B cell (primary cell): ENCODE measurements at places on chromosomes 4 and X.

- no peak for DNase-seq
Observed at GRCh38 chr4:40763228-40763716, 13.5 kb downstream of the NSUN7 start.

GRCh38 chrX:55161581-55161980 lies 58.6 kb upstream of the PAGE5 start:
- no peak for DNase-seq

- peak; percentile 27 for DNase-seq
Observed at GRCh38 chrX:20418379-20419150, 151.9 kb upstream of the RPS6KA3 start.

- no peak for DNase-seq
Observed at GRCh38 chr4:126409746-126410145, 1095.0 kb downstream of the FAT4 start.

DNA sequence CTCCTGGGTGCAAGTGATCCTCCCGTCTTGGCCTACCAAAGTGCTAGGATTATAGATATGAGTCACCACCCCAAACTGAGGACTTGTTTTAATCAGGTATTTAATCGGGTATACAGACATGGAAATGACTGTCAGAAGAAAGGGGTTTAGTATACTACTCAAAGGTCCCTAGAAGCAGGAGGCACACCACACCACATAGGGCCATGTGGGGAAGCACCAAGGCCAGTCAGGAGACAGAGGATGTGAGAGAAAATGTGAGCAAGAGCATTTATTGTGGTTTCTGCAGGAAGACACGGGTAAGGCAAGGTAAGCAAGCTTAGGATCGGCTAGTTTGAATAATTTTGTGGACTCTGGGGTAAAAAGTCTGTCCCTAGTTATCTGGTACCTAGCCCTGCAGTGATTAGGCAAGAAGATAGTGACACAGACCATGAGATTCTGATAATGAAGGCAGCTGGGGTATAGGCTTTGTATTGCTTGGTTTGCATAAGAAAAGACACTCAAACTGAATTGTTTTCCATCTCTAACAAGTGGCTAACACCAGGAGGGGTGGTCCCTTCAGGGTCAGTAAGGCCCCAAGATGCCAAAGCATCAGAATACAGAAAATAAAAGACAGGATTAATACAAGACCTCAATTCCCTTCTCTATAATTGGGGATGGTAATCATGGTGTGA lies 408.8 kb upstream of the F9 start:
- DNase-seq, result no peak

- DNase-seq, result no peak
Observed at GRCh38 chr4:159173886-159174285, 71.0 kb downstream of the RAPGEF2 start.

- no peak for DNase-seq
Observed at GRCh38 chrX:18992829-18993228, 8.9 kb upstream of the PHKA2 start.

DNA sequence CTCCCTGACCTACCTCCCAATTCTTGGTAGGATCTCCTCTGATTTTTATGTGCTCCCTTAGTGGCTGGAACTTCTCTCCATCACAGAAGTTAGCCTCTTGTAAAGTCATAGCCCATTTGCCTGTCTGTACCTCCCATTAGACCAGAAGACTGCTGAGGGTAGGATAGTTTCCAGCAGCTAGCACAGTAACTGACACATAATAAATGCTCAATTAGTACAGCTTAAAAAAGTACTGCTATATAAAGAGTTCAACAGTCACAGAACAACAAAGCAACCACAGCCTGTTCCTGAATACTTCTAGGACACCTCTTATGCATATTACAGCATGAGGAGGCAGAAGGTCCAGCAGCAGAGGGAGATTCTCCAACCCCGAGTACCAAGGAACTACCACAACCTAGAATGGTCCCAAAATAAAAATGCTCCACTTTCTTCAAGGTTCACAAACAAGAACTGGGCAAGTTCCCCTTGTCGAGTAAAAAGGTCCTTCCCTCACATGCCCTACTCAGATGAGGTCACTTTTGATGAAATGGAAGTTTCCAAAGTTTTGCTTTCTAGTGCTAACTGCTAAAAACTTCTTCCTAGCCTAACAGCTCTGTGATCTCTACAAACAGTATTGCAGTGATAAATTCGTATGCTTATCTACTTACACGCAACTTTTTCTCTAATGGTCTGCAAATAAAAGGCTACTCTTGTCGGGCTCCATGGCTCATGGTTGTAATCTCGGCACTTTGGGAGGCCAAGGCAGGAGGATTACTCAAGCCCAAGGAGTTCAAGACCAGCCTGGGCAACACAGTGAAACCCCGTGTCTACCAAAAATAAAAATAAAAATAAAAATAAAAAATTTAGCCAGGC lies 12.8 kb downstream of the MECP2 start:
- DNase-seq, result no peak

DNA sequence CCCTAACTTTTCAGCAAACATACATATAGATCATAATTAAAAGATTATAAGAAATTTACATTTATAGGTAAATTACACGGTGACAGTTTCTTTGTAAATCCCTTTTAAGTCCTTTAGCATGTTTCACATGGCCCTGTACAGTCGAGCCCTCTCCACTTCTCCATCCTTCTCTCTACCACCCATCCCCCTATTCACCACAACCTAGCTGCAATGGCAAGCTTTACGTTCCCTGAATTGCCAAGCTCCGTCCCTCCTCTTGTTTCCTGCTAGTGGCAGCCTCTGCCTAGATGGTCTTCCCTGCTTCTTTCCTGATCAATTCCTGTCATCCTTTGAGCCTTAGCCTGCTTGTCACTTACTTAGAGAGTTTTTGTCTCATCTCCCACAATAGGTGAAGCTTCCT lies 116.2 kb downstream of the TMA16 start:
- DNase-seq, result peak; percentile 40

DNA sequence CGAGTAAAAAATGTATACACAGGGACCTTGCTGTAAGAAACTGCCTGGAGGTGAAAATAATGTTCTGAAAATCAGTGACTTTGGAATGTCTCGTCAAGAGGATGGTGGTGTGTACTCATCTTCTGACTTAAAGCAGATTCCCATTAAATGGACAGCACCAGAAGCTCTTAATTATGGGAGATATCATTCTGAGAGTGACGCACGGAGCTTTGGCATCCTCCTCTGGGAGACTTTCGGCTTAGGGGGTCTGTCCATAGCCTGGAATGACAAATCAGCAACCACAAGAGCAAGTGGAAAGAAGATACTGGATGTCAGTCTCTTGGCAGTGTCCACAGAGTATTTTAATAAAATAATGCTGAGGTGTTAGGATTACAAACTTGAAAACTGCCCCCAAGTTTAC lies 129.4 kb downstream of the THOC2 start:
- no peak for DNase-seq

GRCh38 chr4:25308306-25308705 lies 4.3 kb upstream of the ZCCHC4 start:
- DNase-seq, result no peak

GRCh38 chrX:44906041-44906440 lies 33.1 kb downstream of the KDM6A start:
- DNase-seq, result no peak

GRCh38 chr4:98566361-98567008 lies 91.9 kb downstream of the TSPAN5 start:
- DNase-seq, result no peak

DNA sequence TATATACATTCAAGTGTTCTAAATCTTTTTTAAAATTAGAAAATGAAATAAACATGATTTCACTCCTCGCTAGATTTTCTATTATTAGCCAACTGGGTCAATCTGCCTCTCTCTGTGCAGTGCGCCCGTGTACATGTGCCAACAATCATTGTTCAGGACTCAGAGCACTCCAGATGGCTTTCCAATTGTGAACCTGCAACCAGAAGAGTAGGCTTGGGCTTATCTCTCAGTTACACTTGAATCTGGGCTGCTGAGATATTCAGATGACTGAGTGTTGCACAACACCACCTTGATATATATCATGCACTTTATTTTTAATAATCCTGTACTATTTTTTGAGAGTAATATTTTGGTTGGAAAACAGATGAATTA lies 184.0 kb upstream of the FSTL5 start:
- DNase-seq, result no peak

DNA sequence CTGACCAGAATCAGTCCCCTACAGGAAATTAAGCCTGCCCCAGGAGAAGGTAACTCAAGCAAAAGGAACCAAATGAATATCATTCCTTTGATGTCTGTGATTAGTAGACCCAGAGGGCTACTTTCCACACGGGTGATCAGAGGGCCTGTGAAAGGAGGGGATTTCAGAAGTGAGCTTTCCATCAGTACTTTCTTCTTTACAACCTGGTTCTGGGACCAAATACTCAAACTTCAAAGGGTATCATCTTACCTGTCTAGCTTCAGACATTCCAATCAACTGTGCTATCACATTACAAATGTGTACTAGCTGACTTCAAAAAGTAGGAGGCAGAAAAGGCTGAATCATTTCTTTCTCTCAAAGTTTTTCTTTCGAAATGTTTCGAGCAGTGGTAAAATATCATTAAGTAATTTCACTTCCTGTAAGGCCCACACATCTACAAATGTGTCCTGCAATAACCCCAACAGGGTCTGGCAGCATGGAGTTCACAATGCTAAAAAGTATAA lies 23.9 kb downstream of the ACSL4 start:
- peak; percentile 47 for DNase-seq

GRCh38 chr4:163404580-163404979 lies 60.9 kb downstream of the NPY5R start:
- no peak for DNase-seq

GRCh38 chr4:105361053-105361452 lies 112.8 kb downstream of the PPA2 start:
- DNase-seq, result no peak

GRCh38 chrX:135536877-135537276 lies 16.4 kb downstream of the INTS6L start:
- no peak for DNase-seq

GRCh38 chr4:174241162-174241561 lies 42.3 kb downstream of the FBXO8 start:
- no peak for DNase-seq

- no peak for DNase-seq
Observed at GRCh38 chr4:26150948-26151347, 169.9 kb upstream of the RBPJ start.

DNA sequence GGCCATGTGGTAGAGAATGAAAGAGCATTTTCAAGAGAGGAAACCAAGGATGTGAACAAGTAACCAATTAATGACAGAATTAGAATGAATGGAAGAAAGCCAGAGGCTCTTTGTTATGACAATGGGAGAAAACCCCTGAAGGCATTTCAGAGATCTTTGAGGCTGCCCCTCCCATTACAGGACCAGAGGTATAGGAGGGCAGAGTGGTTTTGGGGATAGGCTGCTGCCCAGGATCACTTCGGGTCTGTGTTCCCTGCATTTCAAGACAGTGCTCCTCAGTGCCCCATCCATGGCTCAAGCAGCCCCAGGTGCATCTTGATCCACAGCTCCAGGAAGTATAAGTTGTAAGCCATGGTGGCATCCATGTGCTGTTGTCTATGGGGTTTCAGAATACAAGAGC lies 124.0 kb upstream of the HPF1 start:
- no peak for DNase-seq

DNA sequence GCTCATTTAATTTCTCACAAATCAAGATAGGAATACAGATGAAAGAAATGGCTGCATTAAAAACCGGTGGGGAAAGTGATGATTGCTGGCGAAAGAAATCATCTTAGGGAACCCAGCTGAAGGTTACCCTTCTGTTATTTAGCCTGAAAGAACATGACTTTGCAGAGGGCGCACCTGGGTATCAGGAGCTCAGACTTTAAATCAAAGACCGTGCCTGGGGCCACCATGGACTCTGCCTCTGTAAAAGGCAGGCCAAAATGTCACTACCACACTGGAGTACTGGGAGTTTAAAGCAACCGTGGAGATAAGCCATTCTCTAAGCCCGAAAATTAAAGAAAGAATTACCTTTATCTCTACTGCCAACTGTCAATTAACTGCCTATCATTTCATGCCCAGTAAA lies 24.3 kb downstream of the GPC3 start:
- no peak for DNase-seq

DNA sequence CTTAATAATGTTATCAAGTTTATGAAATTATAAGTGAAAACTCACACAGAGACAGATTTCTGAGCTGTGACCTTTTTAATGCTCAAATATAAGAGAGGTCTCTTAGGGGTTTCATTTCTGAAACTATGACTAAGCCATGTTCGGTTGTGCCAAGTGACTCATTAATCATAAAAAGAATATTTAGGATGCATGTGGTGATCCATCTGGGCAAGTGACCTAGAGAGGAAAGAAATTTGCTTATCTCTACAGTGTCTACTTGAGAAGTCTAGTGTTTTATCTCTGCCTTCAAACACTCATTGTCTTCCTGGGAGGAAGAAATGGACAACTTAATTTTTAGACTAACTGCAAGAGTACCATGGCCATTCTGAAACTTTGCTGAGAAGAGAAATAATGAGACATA lies 545.3 kb upstream of the GRID2 start:
- DNase-seq, result no peak

GRCh38 chrX:105876658-105877057 lies 54.3 kb downstream of the NRK start:
- no peak for DNase-seq

- DNase-seq, result no peak
Observed at GRCh38 chr4:154984616-154985015, 203.5 kb downstream of the RBM46 start.

- DNase-seq, result no peak
Observed at GRCh38 chr4:1979477-1980196, 29.1 kb downstream of the NELFA start.

- DNase-seq, result no peak
Observed at GRCh38 chrX:39309018-39309635, 507.9 kb downstream of the MID1IP1 start.

DNA sequence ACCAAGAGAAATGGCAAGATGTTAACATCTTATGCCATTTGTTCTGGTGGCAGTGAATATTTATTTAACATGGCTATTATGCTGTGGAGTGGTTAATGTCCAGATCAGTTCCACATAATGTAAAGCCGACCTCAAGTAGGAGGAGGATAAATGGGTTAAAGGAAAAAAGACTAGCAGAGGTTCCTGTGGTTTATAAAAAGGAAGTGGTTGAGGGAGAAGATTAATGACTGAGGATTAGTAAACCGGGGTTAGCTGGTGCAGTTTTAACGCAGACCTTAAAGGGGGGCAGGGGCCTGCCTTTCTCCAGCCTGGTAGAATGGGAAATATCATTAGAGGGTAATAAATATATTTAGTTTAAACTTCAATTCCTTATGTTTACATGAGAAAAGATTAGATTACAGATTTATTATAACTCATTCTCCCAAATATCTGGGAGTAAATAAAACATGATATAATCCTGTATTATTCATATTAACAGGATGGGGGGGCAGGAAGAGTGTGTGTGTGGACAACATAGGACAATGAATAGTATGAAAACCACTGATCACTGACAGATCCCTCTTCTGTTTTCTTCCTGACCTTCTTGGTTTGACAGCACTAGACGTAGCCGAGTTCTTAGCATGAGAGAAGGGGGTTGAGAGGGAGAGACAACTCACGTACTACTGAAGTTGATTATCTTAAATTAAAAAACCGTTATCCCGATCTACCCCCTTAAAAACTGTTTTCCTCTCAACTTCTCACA lies 124.1 kb upstream of the LIMCH1 start:
- DNase-seq, result no peak

- DNase-seq, result no peak
Observed at GRCh38 chr4:41656106-41656505, 92.4 kb downstream of the PHOX2B start.

- DNase-seq, result no peak
Observed at GRCh38 chr4:101172369-101172768, 175.0 kb downstream of the PPP3CA start.

- no peak for DNase-seq
Observed at GRCh38 chrX:140447150-140447549, 57.7 kb downstream of the SOX3 start.

GRCh38 chrX:109855501-109855900 lies 122.4 kb upstream of the ACSL4 start:
- DNase-seq, result peak; percentile 3

GRCh38 chr4:184331268-184331995 lies 113.8 kb upstream of the ENPP6 start:
- DNase-seq, result peak; percentile 66
